ENCODE measurements at places on chromosomes 5 and 9.

- DNase-seq = no peak
Observed at GRCh38 chr9:31005086-31005665, 1379.3 kb upstream of the ACO1 start.

DNA sequence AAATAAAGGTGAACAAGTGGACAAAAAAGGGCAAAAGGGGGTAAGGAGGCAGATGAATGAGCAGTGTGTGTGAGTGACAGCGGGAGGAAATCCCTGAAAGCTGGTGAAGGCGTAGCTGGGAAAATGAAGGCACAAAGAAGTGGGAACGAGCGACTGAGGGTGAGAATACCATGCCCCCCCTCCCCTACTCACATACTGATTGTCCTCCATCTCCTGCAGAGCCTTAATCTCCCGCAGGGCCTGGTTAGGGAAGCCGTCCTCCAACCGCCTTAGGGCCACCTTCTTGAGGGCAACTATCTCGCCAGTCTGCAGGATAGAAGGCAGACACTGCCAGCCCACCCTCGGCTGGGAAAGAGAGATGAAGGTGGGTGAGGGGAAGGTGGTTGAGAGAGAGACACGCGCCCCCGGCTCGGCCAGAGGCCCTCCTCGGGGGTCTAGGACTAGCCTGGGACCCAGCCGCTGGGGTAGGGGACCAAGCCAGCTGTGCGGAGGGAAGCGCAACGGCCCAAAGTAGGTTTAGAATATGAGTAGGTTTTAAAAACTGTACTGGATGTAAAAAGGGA lies 522 bp downstream of the CDK20 start:
- DNase-seq = no peak

- no peak for DNase-seq
Observed at GRCh38 chr5:155954701-155955445, 372.1 kb upstream of the SGCD start.

GRCh38 chr9:72149231-72149975 lies at the start of gene GDA:
GDA (plus strand) TSS chr9:72149440; CDS start chr9:72149560, 120 bp downstream.
- no peak for DNase-seq

DNA sequence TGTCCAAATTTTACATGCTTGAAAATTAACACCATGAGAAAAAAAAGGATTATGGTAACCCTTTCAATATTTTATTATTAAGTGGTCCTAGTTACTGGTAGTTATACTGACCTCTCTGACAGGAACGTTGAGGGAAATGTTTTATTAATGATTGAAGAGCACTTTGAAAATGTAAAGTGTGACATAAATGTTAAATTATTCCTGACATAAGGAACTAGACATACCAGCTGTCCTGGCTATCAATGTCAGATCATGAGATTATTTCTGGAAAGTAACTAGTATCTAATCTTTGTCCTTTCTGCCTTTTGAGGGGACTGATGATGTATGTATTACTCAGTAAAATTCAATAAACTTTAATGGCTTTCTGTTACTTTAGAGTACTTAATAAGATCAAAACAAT lies 1538.5 kb upstream of the CDH6 start:
- no peak for DNase-seq

- no peak for DNase-seq
Observed at GRCh38 chr5:159210846-159211245, 1.5 kb upstream of the RNF145 start.

DNA sequence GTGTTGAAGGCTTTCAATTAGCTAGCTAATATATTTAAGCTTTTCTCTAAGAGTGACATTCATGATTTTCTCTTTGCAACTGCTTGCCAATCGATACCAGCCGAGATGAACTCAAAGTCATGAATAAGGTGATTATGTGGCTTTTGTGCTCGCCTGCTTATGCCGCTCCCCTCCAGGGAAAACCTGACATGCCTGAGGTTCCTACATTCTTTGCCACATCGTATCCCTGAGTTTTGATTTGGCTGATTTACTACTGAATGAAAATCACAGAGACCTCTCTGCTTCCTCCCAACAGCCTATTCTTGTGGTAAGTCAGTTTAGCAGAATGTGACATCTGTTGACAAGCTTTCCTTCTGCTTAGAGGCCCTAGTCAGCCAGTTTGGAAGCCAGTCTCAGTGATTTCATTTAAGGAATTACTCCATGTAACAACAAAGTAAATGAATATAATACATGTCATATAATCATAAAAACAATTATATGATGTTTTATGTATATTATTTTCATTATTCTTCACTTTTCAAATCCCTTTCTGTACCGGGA lies 513.4 kb downstream of the CSNK1G3 start:
- DNase-seq = no peak

DNA sequence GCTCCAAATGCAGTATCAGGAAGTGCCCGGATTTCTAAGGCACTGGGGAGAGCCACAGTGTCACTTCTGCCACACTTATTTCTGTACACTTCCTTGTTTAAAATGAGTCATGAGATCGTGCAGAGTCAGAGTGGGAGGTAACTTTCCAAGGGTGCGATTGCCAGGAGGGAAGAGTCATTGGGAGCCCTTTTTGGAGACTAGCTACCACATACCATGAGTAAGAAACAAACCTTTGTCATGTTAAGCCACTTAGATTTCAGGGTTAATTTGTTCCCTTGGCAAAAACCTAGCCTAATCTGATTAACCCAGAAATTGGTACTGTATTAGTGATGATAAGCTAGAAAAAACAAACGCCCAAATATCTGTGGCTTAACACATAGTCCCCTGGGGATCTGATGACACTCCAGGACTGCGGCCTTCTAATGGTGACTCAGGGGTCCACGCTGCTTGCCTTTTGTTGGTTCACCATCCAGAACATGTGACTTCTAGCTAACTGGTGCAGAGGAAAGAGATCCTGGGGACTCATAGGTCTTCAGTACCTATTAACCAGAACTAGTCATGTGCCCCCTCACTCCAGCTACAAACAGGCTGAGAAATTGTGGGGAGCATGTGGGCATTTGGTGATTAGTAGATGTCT lies 48.6 kb upstream of the TLE1 start:
- DNase-seq = no peak

- no peak for DNase-seq
Observed at GRCh38 chr5:32283539-32284377, 29.0 kb downstream of the MTMR12 start.

DNA sequence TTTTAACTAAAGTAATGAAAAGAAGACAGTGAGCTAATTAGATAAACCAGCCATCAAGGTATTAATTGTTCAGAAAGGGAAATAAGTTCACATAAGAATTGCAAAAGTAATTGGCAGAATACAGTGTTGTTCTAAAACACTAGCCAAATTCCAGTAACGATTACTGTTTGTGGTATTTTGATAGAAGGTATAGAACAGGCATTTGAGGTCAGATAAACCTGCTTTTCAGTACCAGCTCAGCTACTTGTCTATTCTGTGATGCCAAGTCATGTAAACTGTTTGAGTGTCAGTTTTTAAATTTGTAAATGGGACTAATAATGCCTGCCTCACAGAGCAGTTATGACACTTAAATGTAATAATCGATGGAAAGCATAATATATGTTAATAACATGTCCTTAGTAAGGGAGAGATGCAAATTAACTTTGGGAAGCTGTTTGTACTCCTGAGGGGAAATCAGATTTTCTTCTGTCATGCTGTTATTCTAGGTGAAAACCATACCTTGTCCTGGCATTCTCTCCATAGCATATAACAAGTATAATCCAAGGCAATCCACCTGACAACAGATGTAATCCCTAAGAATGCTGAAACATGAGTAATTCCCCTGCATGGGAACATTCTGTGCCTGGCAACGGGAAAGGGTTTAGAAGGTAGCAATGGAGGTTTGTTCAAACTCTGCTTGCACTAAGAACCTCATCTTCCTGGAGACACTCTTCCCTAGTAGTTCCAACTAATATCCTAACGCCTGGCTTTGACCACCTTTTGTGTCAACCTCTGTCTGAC lies 509.5 kb upstream of the PAPPA start:
- DNase-seq = no peak

DNA sequence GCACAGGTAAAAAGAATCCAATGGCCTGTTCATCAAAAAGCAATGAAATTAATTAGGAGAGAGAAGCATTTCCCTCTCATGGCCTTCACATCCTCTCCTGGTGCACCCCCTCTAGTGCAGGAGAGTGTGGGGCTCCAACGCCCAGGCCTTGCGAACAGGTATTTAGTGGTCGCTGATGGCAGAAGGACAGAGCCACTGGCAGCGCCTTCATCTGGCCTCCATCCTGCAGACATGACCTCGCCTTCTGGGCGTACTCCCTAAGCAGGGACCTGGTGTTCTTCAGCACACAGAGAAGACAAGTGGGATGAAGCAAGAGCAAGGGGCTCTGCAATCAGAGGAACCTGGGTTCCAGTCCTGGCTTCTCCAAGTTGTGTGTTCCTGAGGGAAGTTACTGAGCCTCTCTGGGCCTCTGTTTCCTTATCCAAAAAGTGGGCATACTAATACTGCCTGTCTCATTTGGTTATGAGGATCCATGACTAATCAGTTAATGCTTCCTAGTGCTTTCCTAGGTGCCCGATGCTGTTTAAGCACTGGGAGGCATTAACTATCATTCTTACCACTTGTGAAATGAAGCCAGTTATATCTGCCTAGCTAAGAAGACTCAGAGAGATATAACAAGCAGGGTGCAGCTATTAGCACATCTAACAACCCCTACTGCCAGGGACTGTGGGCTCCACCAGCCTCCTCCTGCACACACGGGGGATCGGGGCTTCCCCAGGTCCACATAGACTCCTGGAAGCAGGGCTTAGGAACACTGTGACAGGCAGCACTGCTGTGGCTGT lies 77.3 kb downstream of the SEMA4D start:
- no peak for DNase-seq

DNA sequence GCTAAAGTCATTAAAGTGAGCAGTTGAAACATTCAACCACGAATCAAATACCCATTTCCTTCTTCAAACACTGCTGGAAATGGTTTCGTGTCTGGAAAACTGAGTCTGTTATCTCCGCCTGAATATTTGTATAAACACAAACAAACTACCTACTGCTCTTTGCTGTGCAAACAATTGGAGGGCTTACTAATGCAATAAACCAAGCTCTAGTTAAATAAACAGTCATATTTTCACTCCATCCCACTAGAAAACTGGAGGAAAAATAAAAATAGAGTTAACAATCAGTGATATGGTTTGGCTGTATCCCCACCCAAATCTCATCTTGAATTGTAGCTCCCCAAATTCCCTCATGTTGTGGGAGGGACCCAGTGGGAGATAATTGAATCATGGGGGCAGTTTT lies 397.6 kb downstream of the RASEF start:
- DNase-seq = no peak

All from T-helper 9 cell (primary cell).